ENCODE measurements at places on chromosomes 2 and 18. TPM values are rescaled to one million over a fixed set of nuclear protein-coding genes. Genes with fewer than 3 reads are reported as not detected.

DNA sequence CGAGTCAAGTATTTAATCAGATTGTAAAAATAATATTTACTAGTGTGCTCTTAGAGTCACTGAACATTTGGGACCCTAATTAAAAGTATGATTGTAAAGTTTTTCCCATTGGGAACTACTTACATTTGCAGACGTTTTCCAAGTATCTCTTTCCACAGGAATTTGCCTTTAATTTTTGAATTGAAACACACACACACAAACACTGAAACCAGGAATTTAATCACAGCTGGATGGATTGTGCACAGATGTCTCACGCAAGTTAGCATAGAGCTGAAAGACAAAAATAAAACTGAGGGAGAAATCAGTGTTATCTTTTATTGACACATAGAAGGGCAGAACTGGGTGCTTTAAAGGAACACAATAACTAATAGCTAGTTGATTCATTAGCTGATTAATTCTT lies 230.7 kb downstream of the RND3 start:
- DNase-seq, result no peak

DNA sequence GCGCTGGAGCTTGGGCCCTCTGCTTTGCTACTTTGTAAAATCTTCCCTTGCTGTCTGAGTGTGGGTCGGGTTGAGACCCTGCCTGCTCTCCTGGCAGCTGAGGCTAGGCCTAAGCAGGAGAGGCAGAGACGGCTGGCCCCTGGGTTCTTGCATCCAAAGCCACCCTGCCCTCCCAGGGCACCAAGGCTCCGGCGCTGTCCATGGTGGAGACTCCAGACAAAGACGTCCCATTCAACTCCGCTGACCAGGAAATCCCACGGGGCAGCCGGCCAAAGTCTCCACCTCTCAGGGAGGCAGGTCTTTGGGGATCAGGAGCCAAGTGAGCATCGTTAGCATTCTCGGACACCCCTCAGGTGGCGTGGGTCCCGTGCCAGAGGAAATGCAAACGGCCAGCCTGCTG lies 2.6 kb upstream of the PRLH start:
- no peak for DNase-seq

DNA sequence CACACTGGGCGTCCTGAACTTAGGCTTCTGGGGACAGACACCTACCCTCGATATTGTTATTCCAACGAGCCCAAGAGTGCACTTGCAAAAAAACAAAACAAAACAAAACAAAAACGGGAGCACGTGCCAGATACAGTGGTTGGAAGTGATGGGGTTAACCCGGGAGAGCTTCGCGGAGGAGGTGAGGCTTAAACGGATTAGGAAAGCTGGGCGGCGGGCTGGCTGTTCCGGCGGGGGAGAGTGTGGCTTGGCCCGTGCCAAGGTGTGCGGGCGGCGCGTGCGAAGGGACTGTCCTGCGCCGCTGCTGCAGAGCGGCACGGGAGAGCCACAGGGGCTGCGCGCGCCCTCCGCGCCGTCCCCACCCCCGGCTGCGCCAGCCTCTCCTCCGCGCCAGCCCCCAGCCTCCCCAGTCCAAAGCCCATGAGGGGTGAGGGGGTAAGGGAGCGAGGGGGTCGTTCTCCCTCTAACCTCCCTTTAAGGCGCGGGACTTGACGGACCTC lies 1.5 kb upstream of the SLC30A3 start:
- DNase-seq, result no peak

MAP3K19 gene
- not detected for total RNA-seq

DNA sequence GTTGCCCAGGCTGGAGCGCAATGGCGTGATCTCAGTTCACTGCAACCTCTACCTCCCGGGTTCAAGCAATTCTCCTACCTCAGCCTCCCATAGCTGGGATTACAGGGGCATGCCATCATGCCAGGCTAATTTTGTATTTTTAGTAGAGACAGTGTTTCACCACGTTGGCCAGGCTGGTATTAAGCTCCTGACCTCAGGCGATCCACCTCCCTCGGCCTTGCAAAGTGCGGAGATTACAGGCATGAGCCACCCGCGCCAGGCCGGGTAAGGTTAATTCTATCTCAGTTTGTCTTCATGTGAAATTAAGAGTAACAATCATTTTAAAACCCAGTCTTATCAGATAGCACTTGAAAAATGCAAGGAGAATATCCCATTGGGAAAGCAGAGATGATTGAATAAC lies 1681.7 kb upstream of the DDX18 start:
- no peak for DNase-seq

CROCC2 gene
- 0.23 TPM for total RNA-seq
